Common myeloid progenitor, CD34-positive (primary cell): ENCODE measurements at places on chromosomes 5 and 9.
A peak's percentile ranks its signal among the peaks of the same experiment; 100 is the strongest.

- peaks cover 7% of the 10 kb centered on the region for H3K27me3 ChIP-seq
- no peaks in the 10 kb centered on the region for H3K36me3 ChIP-seq
- no peak overlapping the region for H3K27ac ChIP-seq
- no peak overlapping the region for H3K4me3 ChIP-seq
Measured at GRCh38 chr9:8855046-8855445, 1055.5 kb upstream of the DMAC1 start.

- DNase-seq = no peak
- H3K4me3 ChIP-seq = no peak overlapping the region
- peaks cover 1% of the 10 kb centered on the region for H3K4me1 ChIP-seq
- H3K36me3 ChIP-seq = no peaks in the 10 kb centered on the region
- H3K27me3 ChIP-seq = no peaks in the 10 kb centered on the region
Measured at GRCh38 chr9:88046542-88046941, 72.2 kb upstream of the CDK20 start.

- peaks cover 64% of the 10 kb centered on the region for H3K36me3 ChIP-seq
- no peaks in the 10 kb centered on the region for H3K4me1 ChIP-seq
- H3K4me3 ChIP-seq = no peak overlapping the region
- DNase-seq = no peak
- no peak overlapping the region for H3K27ac ChIP-seq
Measured at GRCh38 chr9:120446671-120447070, 133.3 kb downstream of the CDK5RAP2 start.

GRCh38 chr9:137160716-137161557 is 8.9 kb downstream of the LRRC26 start:
- H3K36me3 ChIP-seq = no peaks in the 10 kb centered on the region
- no peak overlapping the region for H3K4me3 ChIP-seq
- peaks cover 17% of the 10 kb centered on the region for H3K4me1 ChIP-seq

GRCh38 chr9:36725777-36726356 is 153.2 kb downstream of the MELK start:
- H3K4me1 ChIP-seq = no peaks in the 10 kb centered on the region
- no peak overlapping the region for H3K27ac ChIP-seq
- no peaks in the 10 kb centered on the region for H3K36me3 ChIP-seq
- no peak overlapping the region for H3K4me3 ChIP-seq
- DNase-seq = no peak

DNA sequence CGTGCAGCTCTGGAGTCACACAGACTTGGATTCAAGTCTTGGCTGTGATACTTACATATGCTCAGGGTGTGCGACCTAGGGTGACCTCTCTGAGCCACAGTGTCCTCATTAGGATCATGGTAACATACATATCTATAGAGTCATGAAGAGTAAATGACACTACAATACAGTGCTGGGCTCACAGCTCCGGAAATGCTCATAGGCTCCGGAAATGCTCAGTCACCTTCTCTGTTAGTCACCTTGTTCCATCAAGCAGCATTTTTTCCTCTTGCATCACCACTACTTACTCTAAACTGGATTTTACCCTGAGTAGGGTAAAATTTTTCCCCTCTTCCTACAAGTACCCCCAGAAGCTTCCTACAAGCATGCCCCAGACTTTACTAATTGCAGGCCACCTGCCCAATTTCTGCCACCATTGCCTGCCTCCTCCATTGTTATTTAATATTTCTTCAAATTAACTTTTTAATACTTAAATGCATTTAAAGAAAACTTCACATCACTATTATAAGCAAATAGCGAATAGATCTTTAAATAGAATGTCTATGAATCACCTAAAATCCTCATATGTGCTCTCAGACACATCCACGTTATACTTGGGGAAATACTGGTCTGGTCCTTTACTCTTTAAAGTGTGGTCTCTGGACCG is 147.6 kb upstream of the SPRY4 start:
- no peaks in the 10 kb centered on the region for H3K27me3 ChIP-seq
- H3K4me1 ChIP-seq = no peaks in the 10 kb centered on the region
- DNase-seq = peak; percentile 55
- H3K36me3 ChIP-seq = no peaks in the 10 kb centered on the region

GRCh38 chr5:54302267-54302687 is 8.1 kb downstream of the ARL15 start:
- H3K4me1 ChIP-seq = peaks cover 9% of the 10 kb centered on the region
- H3K4me3 ChIP-seq = no peak overlapping the region

DNA sequence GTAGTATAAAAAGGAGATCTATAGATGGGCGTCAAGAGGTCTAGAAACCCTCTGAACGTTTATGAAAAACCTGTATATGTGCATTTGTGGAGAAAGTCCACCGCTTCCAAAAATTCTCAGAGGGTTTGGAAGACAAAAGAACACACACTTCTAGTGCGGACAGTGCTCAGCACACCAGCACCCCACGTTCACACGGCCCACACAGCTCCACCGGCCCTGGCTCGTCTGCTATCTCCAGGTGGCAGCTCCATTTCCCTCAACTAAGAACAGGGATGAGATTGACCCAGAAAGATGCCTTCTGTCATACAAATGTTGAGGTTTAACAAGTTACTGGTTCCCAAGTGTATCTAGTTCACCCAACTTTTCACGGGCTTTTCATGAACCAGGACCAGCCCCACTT is 255.1 kb downstream of the NR2F1-AS1 start:
- H3K27me3 ChIP-seq = no peaks in the 10 kb centered on the region
- no peak for DNase-seq
- H3K27ac ChIP-seq = no peak overlapping the region

- peaks cover 11% of the 10 kb centered on the region for H3K4me1 ChIP-seq
- H3K27ac ChIP-seq = no peak overlapping the region
- H3K4me3 ChIP-seq = no peak overlapping the region
- DNase-seq = no peak
- no peaks in the 10 kb centered on the region for H3K27me3 ChIP-seq
- no peaks in the 10 kb centered on the region for H3K36me3 ChIP-seq
Measured at GRCh38 chr9:113987526-113987925, 90.6 kb downstream of the AMBP start.

DNA sequence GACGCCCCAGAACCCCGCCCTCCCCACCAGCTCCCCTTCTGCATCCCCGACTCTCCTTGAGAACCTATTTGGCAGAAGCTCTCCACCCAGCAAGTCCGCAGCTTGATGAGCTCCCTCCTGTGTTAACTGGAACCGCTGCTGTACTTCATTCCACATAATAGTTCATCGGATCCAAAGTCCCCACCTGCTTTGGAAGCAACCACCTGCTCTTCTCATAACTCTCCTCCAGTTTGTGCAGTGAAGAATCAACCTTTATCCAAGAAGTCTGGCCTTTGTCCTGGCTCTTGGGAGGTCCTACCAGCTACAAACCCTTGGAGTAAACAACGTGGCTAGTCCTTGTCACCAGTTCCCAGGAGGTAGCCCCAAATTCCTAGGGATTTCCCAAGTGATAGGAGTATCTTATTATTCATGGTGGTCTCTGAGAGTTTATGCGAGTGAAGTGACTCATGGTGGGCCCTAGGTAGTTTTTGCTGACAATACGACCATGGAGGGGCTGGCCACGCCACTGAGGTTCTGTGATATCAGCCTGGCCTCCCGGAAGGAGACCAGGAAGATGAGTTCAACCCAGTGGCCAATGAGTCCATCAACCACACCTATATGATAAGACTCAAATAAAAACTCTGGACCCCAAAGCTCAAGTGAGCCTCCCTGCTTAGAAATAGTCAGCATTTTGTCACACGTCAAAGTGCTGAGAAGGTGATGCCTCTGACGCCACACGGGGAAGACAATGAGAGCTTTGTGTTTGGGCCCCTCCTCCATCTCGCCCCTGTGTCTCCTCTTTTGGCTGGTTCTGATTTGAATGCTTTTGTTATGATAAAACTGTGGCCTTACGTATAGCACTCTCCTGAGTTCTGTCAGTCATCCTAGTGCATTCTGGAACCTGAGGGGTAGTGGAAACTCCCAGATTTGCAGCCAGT is 3.6 kb upstream of the IL4 start:
- no peak overlapping the region for H3K4me3 ChIP-seq
- DNase-seq = no peak
- H3K27ac ChIP-seq = no peak overlapping the region
- H3K27me3 ChIP-seq = no peaks in the 10 kb centered on the region

GRCh38 chr5:32712481-32713360 is 1.6 kb downstream of the NPR3 start:
- peak; percentile 83 for DNase-seq
- H3K27me3 ChIP-seq = no peaks in the 10 kb centered on the region
- peak overlapping the region; percentile 98 for H3K4me3 ChIP-seq
- peaks cover 21% of the 10 kb centered on the region for H3K36me3 ChIP-seq

GRCh38 chr5:172163346-172163745 is 24.7 kb downstream of the STK10 start:
- no peak overlapping the region for H3K27ac ChIP-seq
- DNase-seq = no peak
- H3K27me3 ChIP-seq = no peaks in the 10 kb centered on the region
- H3K4me3 ChIP-seq = no peak overlapping the region
- peaks cover 6% of the 10 kb centered on the region for H3K36me3 ChIP-seq

- H3K4me1 ChIP-seq = no peaks in the 10 kb centered on the region
- no peak for DNase-seq
- H3K36me3 ChIP-seq = no peaks in the 10 kb centered on the region
- H3K4me3 ChIP-seq = no peak overlapping the region
- H3K27me3 ChIP-seq = no peaks in the 10 kb centered on the region
Measured at GRCh38 chr5:84585218-84585617, 200.5 kb upstream of the EDIL3 start.

DNA sequence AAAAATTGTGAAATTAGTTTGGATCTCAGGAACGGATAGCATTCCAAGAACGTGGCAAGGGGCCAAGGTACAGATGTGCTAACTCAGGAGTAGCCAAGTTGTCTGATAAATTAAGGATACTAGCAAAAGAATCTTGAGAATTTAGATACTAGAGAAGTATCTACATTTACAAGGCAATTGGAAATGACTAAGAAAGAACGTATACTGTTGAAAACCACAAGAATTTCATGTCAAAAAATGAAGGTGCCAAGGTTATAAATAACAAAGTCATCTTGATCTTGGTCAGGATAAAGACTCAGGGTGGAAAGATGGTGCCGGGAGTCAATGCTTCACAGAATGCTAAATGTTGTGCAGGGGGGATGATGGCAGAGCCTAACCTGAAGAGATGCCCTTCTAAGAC is 19.2 kb downstream of the CAPSL start:
- peaks cover 2% of the 10 kb centered on the region for H3K4me1 ChIP-seq
- DNase-seq = no peak
- H3K27me3 ChIP-seq = no peaks in the 10 kb centered on the region
- H3K36me3 ChIP-seq = no peaks in the 10 kb centered on the region

DNA sequence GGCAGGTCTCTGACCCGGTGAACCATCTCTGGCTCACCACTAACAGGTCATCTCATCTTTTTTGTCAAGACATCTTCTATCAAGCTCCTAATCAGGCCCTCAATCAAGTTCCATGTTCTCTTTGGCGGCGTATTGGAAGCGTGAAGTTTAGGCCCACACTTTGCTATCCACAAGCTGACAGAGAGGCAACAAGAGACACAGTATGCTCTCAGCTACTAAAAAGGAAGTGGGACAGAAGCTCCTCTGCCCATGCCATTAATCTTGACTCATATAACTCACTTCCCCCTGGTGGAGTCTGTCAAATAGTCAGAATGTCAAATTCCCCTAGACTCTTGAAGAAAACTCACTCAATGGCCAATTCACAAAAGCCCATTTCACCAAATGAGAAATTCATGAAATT is 77.6 kb upstream of the TMC1 start:
- H3K27me3 ChIP-seq = peaks cover 63% of the 10 kb centered on the region
- H3K4me3 ChIP-seq = no peak overlapping the region
- no peak overlapping the region for H3K27ac ChIP-seq
- DNase-seq = peak; percentile 79
- H3K36me3 ChIP-seq = no peaks in the 10 kb centered on the region

GRCh38 chr9:92353051-92353450 is 27.3 kb downstream of the CENPP start:
- no peak overlapping the region for H3K4me3 ChIP-seq
- no peaks in the 10 kb centered on the region for H3K27me3 ChIP-seq
- no peak overlapping the region for H3K27ac ChIP-seq
- DNase-seq = peak; percentile 67
- H3K36me3 ChIP-seq = peaks cover 2% of the 10 kb centered on the region

DNA sequence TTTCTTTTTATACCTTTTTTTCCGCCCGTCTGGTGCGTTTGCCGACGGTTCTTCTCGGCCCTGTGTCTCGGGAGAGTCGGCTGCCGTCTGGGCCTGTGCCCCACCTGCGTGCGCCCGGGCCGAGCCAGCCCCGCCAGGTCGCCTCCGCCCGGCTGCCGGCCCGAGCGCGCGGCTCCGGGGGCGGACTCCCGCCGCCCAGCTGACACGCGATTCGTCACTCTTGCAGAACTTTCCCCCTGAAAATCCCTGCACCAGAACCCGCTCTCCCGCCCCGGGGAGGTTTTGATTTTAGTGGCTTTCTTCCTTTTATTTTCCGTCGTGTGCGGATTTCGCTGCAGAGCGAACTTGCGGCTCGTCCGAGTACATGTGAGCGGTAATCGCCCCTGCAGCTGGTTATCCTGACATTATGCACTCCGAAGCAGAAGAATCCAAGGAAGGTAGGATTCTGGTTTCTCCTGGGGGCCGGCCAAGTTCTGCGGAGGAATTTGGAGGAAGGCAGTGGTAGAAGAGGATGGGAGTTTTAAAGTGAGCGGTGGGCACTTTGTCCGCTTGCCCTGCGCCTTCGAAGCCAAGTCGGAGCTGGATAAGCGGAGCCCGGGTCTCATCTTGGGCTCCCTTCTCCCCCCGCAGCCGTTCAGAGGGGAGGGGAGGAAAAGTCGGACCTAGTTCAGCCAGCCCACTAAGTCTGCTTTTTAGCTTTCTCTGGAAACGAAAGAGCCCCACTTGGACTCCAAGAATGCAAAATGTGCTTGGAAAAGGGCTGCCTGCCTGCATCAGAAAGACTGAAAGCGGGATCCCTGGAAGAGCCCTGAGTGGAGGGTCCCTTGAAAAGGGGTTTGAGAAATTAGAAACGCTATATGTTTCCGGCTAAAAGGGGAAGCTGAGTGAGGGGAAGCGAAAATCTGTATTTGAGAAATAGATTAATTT is at the start of gene TNFAIP8:
Gene TNFAIP8, plus strand, starts transcription at position 335 of the 927 bp plus-strand sequence. Its CDS starts 72 bp downstream, at position 407.
- H3K36me3 ChIP-seq = no peaks in the 10 kb centered on the region
- H3K27me3 ChIP-seq = no peaks in the 10 kb centered on the region
- no peak within 1 kb of the TSS for H3K27ac ChIP-seq
- peaks cover 50% of the 10 kb centered on the region for H3K4me1 ChIP-seq
- peak; percentile 79 for DNase-seq
- H3K4me3 ChIP-seq = peak within 1 kb of the TSS; percentile 81
